ENCODE measurements at places on chromosomes 5 and 9.

GRCh38 chr5:15995341-15996052, 184.1 kb downstream of the MARCHF11 start:
- peak; percentile 31 for DNase-seq

GRCh38 chr9:38141746-38142591, 72.9 kb upstream of the SHB start:
- peak; percentile 65 for DNase-seq

DNA sequence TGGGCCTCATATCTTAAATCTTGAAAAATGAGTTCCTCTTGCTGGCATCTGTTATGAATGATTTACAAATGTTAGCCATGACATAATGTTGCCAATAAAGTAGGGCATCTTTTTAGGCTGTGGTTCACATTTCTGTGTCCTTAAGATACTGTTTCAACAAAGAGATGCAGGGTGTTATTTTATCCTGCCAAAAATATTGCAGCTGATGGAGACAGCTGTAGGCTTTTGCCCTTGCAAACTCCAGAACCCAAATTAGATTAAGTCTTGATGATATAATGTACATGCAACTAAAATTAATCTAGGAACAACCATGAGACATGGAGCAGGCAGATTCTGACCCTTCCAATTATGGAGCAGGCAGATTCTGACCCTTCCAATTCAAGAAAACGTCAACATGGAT, 228.2 kb upstream of the GRIN3A start:
- DNase-seq = peak; percentile 23

- no peak for DNase-seq
Measured at GRCh38 chr5:64854855-64855254, 86.1 kb downstream of the CWC27 start.

GRCh38 chr5:18048449-18048848, 414.2 kb downstream of the TAF11L14 start:
- DNase-seq = no peak

GRCh38 chr9:89603767-89604665, 796 bp upstream of the GADD45G start:
- peak; percentile 85 for DNase-seq

DNA sequence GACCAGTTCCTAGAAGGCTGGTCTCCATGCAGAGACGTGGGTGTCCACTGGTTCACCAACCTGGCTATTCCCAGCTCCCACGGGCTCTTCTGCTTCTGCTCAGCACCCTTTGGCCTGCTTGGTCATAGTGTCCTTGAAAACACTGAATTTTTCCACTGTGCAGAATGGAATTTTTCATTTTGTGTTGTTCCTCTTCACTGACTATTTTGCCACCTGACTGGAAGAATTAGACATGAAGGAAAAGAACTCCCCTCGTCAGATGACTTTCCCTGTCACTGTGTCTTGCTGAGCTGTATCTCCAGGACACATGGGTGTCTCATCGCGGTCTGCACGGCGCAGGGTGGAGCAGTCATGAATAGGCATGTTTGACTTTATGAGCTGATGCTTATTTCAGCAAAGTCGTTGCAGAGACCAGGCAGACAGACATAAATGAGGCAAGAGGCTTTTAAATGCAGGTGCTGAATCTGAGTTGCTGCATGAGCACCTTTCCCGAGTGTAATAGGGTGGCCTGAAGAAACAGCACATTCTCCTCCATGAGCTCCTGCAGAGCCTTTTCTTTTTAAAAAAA, 50.2 kb upstream of the SEMA4D start:
- DNase-seq = peak; percentile 38

- DNase-seq = peak; percentile 76
Measured at GRCh38 chr9:34744295-34745221, 34.6 kb upstream of the CCL21 start.

GRCh38 chr5:180179442-180180420, 29.3 kb downstream of the RASGEF1C start:
- peak; percentile 43 for DNase-seq

GRCh38 chr5:111922344-111922743, 165.3 kb upstream of the NREP start:
- DNase-seq = no peak

- peak; percentile 20 for DNase-seq
Measured at GRCh38 chr5:134188092-134188491, 11.3 kb upstream of the SKP1 start.
